ENCODE measurements at places on chromosomes 7 and 10. TPM values are rescaled to one million over a fixed set of nuclear protein-coding genes. Genes with fewer than 3 reads are reported as not detected.

GRCh38 chr7:36260481-36260880 is 107.4 kb downstream of the EEPD1 start:
- no peak for DNase-seq

DNA sequence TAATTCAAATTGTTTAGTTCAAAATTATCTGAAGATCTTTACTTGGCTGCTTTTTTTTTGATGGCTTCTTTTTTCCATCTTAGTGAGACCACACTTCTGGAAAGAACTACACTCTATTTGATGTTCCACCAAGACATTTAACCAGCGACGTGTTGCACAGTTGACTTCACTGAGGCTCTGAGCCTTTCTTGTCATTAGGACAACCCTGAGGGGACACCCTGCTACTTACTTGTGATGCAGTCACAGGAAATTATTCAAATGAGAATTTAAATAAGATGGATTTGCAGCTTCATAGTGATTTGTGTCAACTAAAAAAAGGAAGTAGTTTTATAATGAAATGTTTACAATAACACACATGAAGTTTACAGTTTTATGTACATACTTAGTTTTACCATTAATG is 25.6 kb upstream of the PIK3CG start:
- DNase-seq = no peak

DNA sequence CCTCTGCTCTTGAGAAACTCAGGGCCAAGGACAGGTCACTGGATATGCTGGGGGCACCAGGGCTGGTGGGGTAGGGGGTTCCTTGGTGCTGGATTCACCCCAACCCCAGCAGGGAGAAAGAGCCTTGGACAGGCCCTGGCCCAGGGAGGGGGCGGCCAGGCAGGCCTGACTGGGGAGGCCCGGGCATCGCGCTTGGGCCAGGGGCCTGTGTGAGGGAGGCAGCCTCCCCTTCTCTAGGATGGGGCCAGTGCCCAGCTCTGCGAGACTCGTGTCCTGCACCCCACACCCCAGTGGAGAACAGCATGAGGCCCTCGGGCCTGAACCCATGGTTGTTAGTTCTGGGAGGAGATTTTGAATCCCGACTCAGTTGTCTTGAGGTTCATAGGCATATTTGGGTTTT is 217.1 kb downstream of the ZNF248 start:
- no peak for DNase-seq

DNA sequence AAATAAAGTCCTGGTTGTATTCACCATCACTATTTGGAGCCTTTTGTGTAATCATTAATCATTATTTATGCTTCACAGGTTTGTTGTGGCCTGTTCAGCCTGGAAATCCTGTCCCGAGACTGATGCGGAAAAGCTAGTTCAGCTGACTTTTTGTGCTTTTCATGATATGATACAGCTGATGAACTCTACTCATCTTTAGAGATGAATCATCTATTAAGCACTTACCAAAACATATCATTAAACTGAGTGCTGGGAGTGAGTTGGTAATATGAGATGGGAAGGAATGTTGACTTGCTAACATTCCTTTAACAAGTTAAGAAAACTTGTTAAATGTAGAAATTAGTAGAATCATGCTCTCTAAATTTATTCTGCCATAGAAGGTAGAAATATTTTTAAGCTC is 53.0 kb downstream of the CROT start:
- DNase-seq = no peak

GRCh38 chr10:132845780-132846595 is 60.0 kb upstream of the NKX6-2 start:
- DNase-seq = peak; percentile 72

- no peak for DNase-seq
Measured at GRCh38 chr10:90966146-90966545, 45.3 kb upstream of the ANKRD1 start.

DNA sequence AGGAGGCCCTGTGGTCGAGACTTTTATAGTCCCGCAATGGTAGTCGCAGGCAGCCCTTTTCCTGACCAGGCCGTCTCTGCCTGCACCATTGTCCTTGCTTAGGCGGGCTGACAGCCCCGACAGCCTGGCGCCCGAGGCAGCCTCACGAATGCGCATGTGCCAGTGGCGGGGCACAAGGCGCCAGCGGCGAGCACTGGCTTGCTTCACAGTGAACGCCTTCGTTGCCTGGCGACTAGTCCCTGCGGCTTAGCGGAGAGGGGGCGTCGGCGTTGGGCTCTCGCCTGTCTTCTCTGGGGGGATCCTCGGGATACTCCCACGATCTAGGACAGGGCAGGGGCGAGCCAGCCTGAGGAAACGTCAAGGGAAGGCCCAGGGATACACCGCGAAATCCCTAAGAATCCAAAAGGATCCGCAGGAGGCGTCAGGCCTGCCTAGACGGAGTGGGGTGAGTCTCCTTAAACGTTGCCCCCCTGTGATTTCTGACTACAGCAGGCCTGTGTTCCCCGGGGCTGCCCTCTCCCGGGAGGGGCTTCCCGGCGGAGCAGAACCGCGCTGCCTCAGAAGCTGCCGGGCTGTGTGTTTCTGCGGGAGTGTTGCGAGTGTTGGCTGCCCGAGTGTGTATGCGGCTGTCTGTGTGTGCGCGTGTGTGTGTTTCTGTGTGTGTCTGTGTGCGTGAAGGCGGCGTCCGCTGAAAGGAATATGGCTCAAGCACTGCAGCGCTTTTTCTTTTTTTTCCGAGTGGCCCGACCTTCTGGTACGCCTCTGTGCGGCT is 20.5 kb upstream of the ZNF273 start:
- peak; percentile 54 for DNase-seq

GRCh38 chr10:42630537-42631134 is 7.7 kb downstream of the ZNF33B start:
- DNase-seq = no peak

- no peak for DNase-seq
Measured at GRCh38 chr10:89909752-89910151, 208.4 kb downstream of the KIF20B start.

DNA sequence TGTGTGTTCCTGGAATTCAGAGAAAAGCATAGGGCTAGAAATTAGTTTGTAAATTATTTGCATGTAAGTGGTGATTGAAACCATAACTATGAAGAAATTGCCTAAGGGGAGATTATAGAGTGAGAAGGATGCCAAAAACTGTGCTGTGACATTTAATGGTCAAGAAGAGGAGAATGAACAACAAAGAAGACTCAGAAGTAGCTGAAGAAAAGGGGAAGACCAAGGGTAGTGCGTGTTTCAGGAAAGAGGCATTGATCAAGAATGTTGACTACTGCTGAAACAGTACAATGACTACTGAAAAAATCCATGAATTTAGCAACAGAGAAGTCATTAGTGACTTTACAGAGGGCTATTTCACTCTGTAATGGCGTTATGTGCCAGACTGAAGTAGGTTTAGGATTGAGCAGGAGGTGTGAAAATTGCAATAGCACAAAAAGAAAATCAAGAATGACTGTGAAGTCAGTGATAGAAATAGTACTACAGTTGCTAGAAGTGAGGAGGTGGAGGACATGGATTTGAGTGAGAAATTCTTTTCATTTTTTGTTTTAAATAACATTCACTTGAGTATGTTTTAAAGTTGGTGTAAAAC is 28.9 kb upstream of the SAMD9L start:
- no peak for DNase-seq

GRCh38 chr10:5915451-5915850 is 25.4 kb downstream of the FBH1 start:
- no peak for DNase-seq

- no peak for DNase-seq
Measured at GRCh38 chr10:2306081-2306480, 568.8 kb upstream of the ADARB2 start.

DNA sequence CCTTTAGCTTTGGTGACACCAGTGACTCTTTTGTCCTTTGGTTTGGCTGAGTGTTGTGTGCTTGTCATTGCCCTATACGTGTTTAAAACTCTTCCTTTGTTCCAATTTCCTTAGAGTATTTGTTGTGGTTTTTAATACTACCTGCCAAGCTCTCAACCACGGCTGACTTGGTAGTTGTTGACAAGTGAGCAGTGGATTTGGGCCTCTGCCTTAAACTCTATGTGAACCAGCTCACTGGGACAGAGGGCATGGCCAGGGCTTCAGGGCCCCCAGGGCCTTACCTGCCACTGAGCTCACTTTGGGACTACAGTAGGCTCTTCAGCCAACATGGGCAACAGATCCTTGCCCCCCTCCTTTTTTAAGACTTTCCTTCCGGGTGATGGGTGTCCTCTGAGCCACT is 9.6 kb upstream of the DMBT1 start:
- peak; percentile 77 for DNase-seq

DNA sequence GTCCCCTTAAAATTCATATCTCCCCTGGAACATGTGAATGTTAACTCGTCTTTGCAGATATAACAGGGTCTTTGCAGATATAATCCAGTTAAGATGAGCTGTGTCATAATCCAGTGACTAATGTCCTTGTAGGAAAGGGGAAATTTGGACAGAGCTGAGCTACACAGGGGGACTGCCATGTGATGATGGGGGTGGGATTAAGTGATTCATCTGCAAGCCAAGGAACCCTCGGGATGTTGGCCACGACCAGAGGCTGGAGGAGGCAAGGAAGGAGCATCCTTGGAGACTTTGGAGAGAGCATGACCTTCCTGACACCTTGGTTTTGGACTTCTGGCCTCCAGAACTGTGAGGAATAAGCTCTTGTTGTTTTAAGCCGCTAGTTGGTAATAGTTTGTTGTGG is 153.9 kb upstream of the PCBD1 start:
- no peak for DNase-seq

- no peak for DNase-seq
Measured at GRCh38 chr7:34222722-34223121, 317.4 kb downstream of the BMPER start.

GRCh38 chr7:73734619-73735527 is 3.7 kb downstream of the ABHD11 start:
- DNase-seq = peak; percentile 96

GRCh38 chr10:77669892-77670291 is 32.3 kb upstream of the KCNMA1 start:
- no peak for DNase-seq

- DNase-seq = no peak
Measured at GRCh38 chr10:25226775-25227682, 52.2 kb downstream of the GPR158 start.

GRCh38 chr7:2566890-2567678 is 8.3 kb downstream of the IQCE start:
- DNase-seq = no peak

DNA sequence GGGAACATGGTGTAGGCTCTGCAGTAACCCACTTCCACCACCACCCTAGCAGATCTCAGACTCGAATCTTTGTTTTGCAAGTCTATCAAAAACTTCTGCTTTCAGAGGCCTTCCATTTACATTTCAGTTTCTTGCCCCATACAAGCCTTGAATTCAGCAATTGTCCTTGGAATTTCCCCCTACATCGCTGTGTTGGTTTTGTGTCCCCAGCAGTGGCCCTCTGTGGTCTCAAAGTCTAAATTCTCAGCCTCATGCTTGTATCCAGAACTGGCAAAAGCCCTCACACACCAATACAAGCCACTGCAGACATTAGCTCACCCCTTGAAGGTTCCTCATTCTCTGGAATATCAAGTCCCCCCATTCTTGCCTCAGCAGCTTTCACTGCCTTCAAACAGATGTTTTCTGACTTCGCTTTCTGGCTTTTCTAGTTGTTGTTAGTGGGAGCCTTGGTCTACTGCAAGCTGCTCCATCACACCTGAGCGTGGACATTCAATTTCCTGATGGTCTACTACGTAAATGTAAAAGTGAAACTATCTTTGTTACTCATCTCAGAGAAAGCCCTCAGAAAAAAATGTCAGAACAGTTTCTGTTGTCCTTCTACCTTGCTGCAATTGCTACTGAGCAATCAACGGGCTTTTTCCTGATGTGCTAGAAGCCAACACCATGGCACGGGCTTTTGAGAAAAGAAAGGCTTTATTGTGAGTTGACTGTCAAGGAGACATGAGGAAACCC is 1.8 kb upstream of the NUB1 start:
- DNase-seq = no peak

DNA sequence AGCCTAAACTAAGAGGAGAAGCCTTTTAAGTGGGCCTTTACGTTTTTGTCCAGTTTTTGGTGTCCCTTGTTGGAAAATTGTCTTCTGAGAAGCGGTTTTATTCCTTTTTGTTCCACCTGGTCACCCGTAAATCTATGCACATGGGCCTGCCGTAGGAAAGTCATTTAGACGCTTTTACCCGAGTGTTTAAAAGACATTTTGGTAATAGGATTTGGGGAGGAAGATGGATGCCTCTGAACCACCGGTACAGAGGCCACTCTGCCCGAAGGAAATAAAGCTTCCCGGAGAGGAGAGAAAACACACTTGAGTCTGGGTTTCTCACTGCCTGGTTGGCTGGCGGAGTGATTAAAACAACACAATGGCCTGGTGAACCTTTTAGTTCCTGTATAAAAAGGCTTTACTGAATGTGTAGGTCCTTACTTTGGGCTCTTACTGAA is 760 bp downstream of the THNSL1 start:
- DNase-seq = no peak

DNA sequence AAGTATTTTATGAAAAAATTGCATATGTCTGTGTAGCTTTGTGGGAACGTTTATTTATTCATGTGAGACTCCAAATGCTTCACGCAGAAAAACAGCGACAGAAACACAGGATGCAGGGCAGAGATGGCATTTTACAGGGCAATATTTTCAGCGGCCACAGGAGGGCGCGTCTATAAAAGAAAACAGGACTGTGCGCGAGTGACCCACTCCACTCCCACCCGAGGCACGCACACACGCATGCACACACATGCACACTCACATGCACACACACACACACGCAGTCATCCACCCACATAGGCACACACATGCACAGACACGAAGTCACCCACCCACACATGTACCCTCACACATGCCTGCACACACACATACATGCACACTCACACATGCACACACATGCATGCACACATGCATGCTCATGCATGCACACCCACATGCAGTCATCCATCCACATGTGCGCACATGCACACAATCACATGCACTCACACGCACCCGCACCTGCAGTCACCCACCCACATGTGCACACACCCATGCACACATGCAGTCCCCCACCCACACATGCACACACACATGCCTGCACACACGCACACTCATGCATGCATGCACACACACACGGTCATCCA is 96.3 kb downstream of the DNAJB6 start:
- peak; percentile 58 for DNase-seq

GRCh38 chr7:5702876-5703571 is 78.4 kb downstream of the RNF216 start:
- DNase-seq = no peak

ASIC3 gene
- total RNA-seq = 2.6 TPM

ATRNL1 gene
- total RNA-seq = 1.1 TPM

AMPH gene
- total RNA-seq = 2.3 TPM

GCC1 gene
- total RNA-seq = 27.2 TPM

CALD1 gene
- 68.7 TPM for total RNA-seq

GRID1 gene
- total RNA-seq = 1.8 TPM

SNCG gene
- total RNA-seq = 53.1 TPM

OR2A5 gene
- total RNA-seq = not detected

HOXA9 gene
- total RNA-seq = 43.1 TPM

HTR5A gene
- total RNA-seq = not detected

TLX1 gene
- total RNA-seq = not detected

OPN4 gene
- total RNA-seq = 0.32 TPM

Data from lower leg skin (tissue), 4 donors.